Activated CD4-positive, alpha-beta T cell treated with anti-CD3 and anti-CD28 coated beads for 48 hours (primary cell): ENCODE measurements at places on chromosomes 16 and 17.

DNA sequence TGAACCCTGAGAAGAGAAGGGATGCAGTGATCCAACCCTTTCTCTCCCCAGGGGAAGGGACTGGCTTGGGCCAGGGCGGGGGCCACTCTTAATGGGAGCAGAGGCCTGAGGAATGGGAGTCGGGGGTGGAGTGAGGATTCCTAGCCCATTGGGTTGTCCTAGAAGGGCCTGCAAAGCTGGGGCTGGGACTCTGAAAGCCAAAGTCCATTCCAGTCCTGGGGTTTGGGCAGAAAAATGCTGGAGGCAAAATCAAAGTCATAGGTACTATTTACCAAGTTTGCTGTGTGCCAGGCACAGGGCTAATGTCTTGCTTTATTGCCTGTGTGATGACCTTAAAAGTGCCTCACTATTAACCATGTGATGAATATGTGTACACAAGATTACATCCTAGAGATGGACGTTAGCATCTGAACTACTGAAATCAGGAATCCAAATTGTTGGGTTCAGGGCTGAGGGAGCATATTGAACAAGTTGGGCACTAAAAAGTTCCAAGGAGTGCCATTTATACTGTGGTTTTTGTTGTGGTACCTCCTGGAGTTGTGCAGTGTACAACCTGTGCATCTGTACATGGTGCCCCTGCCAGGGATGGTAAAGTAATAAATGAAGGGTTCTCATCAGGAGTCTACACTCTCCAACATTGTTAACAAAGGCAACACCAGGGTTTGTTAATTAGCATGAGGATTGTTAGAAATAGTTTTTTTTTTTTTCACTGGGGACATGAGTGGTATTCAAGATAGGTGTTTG is 84.4 kb upstream of the NKD1 start:
- no peak for DNase-seq

DNA sequence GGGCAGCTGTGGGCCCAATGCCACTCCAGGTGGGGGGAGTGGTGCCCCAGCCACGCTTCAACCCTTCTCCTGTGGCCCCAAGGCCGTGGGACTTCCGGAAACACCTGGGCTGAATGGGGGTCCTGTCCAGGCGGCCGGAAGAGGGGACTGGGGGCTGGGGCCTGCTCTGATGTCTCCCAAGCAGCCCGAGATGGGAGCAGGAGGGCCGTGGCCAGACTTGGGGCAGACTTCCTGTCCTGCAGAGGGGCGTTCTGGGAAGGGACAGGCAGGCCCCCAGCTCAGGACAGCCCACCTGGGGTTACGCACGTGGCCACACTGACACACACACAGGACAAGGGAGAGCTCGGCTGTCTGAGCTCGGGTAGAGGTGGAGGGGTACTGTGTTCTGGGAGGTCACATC is 5.1 kb downstream of the HSD3B7 start:
- no peak for DNase-seq

DNA sequence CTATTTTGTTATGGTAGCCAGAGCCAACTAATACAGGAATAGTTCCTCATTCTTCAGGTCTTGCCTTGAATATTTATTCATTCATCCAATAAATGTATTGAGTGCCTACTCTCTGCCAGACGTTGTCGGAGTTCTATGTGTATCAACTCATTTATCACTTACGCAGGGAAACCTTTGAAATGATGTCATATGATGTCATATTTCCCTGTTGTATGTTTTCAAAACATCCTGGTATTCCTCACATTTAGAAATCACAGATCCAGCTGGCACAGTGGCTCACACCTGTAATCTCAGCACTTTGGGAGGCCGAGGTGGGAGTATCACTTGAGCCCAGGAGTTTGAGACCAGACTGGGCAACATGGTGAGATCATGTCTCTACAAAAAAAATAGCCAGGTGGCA is 2.7 kb upstream of the NLE1 start:
- DNase-seq = no peak

DNA sequence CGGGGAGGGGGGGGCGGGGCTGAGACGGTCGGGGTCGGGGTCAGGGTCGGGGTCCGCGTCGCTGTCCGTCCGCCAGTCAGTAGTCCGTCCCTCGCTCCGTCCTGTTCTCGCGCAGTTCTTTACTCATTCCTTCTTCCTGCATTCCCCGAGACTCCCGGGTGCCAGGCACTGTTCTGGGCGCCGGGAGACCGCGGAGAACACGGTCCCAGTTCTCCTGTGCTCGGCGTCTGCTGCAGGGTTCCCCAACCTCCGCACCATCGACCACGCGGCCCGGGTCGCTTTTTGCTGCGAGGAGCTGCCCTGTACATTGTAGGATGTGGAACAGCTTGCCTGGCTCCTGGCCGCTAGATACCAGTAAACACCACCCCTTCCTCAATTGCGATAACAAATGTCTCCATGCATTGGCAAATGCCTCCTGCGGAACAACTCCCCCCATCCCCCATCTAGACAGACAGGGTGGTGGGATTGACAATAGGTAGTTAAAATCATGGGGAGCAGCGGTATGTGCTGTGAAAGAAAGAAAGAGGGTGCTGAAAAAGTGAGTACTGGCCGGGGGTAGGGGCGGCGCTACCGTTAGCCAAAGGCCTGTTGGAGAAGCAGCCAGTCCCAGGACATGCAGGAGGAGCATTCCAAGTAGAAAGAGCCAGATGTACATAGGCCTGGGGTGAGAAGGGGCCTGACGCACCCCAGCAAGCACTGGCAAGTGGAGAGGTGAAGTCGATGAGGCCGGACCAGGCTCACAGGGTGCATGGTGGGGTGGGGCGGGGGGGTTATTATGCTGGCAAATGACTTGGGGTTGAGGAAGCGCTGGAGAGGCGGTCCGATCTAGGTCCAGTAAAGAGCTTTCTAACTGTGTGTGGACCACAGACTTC is 631 bp downstream of the TRAF7 start:
- peak; percentile 26 for DNase-seq
